ENCODE measurements at places on chromosomes 3 and 15.
A peak's percentile ranks its signal among the peaks of the same experiment; 100 is the strongest.

DNA sequence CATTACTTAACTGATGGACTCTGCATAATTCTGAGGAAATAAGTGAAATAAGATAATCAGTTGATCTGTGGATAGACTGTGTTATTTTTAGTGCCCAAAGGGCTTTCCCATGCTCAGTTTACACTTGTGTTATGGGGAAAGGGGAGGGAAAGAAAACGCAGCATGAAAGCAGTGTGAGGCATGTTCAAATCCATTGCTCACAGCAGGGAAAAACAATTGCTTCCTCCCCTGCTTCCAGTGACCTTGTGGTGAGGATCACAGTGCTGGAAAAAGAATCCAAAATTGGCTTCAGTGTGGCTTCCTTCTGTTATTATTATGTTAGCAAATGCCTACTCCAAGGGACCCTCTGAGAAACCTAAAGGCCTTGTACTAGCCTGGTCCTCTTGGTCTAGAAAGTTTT lies 285.1 kb upstream of the CDIN1 start:
- no peak for DNase-seq

DNA sequence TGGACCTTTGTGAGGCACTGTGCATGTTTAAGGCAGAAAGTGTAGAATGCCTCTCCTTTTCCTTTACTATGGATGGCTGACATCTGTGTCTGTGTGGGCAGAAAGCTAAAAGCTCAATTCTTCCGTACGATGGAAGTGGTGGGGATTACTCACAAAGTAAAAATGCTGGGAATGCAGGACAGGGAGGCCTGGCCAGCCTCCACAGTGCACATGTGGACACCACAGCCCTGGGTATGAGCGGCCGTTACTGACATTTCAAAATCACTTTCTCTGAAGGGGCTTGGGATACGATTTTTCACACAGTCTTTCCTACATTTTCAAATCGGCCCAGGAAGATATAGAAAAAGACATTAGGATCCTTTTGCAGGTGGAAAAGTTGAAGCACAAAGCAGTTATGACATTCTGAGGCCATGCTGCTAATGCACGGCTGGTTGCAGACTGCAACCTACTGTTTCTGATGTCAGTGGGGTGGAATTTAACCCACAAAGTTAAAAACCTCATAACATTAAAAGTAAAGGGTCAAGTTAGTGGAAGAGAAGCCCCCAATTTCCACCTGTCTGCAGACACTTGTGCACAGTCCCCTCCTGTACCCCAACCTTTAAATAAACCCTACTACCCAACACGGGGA lies 27.9 kb downstream of the EHD4 start:
- peak; percentile 87 for DNase-seq

- no peak for DNase-seq
Measured at GRCh38 chr3:87969620-87970019, 89.2 kb downstream of the CGGBP1 start.

GRCh38 chr3:129676985-129677384 lies 70.5 kb upstream of the PLXND1 start:
- no peak for DNase-seq

DNA sequence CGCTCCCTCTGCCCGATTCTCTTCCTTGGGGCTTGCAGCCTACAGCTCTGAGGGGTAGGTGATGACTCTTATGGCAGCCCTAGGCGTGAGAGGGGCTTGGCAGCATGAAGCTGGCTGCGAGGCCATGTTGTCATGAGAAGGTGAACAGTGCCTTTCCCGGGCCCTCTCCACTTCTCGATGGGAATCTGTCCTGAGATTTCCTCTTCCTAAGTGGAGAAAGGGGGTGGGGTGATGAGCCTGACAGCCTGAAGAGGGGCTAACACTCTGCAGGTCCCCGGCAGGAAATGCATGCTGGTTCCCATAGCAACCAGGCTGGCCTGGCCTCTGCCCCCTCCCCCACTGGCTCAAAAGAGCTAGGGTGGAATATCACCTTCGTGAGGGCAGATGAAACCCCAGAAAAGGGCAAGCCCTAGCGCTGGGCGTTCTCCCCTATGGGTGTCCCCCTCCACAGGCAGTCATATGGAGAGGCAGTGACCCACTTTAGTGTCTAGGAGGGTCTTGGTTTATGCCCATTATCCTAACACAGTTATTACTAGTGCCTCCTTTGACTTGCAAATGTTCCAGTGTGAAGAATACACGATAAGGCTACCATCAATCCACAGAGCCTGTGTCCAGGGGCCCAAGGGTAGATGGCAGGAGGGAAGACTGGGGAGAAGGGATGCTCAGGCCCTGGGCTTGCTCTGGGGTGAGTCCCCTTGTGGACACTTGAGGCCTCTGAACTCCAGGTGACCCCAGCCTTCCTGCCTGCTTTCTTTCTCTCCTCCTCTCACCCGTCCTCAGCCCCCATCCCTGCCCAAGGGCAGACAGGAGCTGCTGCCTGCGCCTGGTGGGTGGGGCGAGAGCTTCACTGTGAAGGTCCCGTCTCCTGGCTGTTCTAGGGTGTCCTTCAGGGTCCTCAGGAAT lies 13.2 kb downstream of the EPHB3 start:
- DNase-seq: no peak

DNA sequence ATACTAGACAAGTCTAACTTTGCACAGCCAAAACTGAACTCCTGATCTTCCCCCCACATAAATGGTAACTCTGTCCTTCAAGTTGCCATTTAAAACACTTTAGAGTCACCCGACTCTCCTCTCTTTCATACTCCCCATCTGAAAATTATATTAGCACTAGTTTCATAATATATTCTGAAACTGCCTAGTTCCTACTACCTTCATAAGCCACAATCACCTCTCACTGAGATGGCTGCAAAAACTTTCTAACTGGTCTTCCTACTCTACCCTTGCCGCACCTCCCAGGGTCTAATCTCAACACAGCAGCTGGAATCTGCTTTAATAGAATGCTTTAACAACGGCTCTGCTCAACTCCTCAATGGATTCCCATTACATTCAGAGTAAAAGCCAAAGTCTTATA lies 55.0 kb downstream of the GLB1 start:
- no peak for DNase-seq

- DNase-seq: no peak
Measured at GRCh38 chr15:92527197-92527596, 128.4 kb downstream of the FAM174B start.
